Stimulated activated CD8-positive, alpha-beta memory T cell treated with anti-CD3 and anti-CD28 coated beads, Interleukin-2, amount 100 ng/mL, for 48 hours (primary cell): ENCODE measurements at places on chromosomes 2 and 18.

DNA sequence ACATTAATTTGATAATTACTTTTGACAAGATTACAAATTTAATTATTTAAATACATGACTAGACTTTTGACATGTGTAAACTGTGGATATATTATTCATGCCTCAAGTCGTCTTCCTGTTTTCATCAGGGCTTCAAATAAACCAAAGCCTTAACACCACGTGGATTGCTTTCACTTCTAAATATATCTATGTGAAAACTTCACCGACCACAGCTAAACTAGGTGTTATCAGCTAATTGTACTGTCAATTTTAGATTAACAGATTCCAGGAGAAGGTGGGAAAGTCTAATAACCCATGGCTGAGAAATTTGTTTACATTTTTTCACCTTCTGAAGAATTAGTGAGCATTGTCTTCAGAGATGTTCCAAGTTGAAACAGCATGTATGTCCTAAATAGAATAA, 494.7 kb upstream of the FAM98A start:
- no peak for DNase-seq

DNA sequence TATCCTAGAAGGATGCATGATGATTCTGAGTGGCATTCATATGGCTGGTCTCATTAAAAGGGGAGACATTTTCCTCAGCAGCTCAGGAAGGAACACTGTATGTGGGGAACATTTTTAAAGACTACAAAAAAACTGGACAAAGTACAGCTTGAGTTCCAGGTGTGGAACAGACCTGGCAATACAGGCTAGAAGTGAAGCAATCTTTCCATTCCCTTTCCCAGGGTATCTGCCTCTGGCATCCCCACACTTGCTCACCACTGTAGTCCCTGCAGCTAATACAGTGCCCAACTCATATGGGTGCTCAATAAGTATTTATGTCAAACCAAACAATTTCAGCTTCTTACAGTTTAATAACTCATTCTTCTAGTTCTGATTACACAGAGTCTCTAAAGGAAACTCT, 8.1 kb downstream of the RNF103 start:
- no peak for DNase-seq

GRCh38 chr2:223524066-223524465, 78.1 kb downstream of the SCG2 start:
- DNase-seq, result no peak

- DNase-seq, result no peak
Observed at GRCh38 chr18:5582076-5582475, 38.3 kb upstream of the EPB41L3 start.

DNA sequence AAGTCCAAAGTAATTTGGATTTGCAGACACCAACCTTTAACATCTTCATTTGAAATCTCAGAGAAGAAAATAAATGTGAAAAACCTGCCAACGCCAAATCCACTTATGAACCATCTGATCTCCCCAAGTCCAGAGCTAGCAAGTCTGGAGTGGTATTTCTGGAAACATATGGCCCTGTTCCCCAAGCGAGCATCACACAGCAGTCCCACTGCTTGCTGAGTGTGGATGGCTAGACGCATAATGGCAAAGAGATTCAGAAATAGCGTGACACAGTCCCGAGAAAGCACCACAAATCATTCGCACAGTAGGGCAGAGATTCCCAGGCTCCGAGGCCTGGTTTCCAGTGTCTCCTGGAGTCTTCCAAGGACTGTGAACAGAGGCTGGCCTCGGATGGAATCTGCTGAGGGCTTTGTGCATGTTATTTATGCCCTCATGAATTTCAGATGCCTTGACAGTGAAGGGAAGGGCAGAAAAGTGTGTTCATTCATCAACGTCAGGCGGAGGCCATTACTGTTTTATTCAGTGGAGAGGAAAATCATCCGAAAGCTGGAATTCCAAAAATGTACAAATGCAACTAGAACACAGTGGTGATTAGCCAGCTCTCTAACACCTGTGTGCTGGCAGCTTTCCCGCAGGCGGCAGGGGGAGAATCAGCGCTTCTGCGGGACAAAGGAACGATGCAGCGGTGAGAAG, 417.0 kb downstream of the EIPR1 start:
- no peak for DNase-seq

- peak; percentile 18 for DNase-seq
Observed at GRCh38 chr2:157751462-157752058, 122.9 kb upstream of the ACVR1C start.

DNA sequence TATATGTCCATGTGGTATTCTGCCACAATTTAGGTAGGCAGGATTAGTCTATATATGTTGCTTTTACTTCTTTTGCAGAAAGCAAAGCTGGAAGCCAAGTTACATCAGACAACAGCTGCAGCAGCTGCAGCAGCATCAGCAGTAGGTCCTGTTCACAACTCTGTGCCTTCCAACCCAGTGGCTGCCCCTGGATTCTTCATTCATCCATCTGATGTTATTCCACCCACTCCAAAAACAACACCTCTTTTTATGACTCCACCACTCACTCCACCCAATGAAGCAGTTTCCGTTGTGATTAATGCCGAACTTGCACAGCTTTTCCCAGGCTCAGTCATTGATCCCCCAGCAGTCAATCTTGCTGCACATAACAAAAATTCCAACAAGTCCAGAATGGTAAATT, 107.6 kb downstream of the BIRC6 start:
- DNase-seq, result no peak
